Pulmonary artery endothelial cell (primary cell): ENCODE measurements at places on chromosomes 3 and 15. TPM values are rescaled to one million over a fixed set of nuclear protein-coding genes. Genes with fewer than 3 reads are reported as not detected.

NR2E3 gene
- total RNA-seq, result 0.11 TPM in 1 of 2 replicates, not detected in the other

EEF1AKMT4 gene
- 4.3 and 4.7 TPM in 2 replicates for total RNA-seq

SLC24A5 gene
- not detected in 2 replicates for total RNA-seq

TMEM207 gene
- total RNA-seq, result not detected in 2 replicates

KPNA1 gene
- total RNA-seq, result 40.7 and 55.4 TPM in 2 replicates

ITPKA gene
- total RNA-seq, result 0.46 and 2.8 TPM in 2 replicates

CHDH gene
- 0.07 and 0.25 TPM in 2 replicates for total RNA-seq

OXTR gene
- total RNA-seq, result 0.07 and 0.28 TPM in 2 replicates

DNA sequence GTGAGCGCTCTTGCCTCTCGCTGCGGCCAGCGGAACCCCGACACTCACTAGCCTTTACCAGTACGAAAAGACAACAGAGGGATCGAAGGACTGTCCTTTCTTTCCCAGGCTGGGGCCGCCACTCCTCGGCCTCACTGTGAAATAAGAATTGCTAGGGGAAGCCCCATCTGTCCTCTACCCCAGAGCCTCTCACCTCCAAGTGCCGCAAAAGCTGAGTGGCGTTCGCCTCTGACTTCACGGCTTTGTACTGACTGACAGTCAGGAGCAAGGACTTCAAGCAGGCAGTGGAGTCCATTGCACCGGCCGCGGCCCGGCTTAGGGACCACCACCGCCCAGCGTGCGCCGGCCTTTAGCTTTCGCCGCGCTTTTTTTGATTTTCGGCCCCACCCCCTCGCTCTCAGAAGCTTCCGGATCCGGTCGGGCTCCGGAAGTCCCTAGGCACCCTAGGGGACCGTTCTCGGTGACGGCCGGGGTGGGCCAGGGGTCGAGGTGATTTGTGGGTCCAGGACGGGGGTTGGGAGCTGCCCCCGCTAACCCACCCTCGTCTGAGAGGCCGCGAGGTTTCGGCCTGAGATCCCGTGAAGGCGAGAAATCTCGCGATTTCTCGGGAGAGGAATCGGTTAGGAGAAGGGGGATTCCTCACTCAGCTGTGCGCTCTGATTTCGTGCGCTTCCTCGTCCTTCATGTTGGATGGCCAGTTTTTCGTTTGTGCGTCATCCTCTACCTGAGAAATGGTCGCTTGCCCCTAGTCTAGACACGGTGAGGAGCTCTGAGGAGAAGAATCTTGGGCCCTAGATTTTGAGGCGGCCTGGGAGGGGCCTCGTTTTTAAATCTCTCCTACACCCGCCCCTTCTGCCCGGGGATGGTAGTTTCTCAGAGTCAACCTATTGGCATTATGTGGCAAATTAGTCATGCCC, at the start of the genes CIP2A and DZIP3:
TSS of gene CIP2A (minus strand) at position 358 of the 917 bp plus-strand sequence. CDS start at position 295, 63 bp downstream.
TSS of gene DZIP3 (plus strand) at position 642 of the 917 bp plus-strand sequence. CDS start 15,685 bp downstream, outside the sequence.
- peak; percentile 51 for DNase-seq

GRCh38 chr3:11543948-11544387, 99.7 kb downstream of the VGLL4 start:
- no peak for DNase-seq

GRCh38 chr3:28651159-28651558, 302.5 kb upstream of the AZI2 start:
- no peak for DNase-seq

- no peak for DNase-seq
Observed at GRCh38 chr3:14641346-14641745, 10.2 kb upstream of the CCDC174 start.

DNA sequence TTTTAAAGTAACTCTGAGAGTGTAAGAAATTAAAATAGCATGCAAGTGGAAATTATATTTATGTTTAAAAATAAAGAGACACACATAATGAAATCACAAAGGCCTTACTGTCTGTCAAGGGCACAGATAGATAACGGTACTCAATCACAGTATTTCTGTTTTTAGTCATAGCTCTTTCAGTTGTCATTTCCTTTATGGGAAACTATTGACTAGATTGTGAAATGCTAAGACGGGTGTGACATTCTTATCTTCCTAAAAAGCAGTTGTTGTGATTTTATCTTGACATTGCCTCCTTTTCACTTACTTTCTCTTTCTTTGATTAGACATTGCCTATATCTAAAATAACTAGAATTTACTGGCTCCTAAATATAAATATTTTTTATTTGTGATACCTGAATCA, 100.1 kb upstream of the PLSCR5 start:
- DNase-seq, result no peak

DNA sequence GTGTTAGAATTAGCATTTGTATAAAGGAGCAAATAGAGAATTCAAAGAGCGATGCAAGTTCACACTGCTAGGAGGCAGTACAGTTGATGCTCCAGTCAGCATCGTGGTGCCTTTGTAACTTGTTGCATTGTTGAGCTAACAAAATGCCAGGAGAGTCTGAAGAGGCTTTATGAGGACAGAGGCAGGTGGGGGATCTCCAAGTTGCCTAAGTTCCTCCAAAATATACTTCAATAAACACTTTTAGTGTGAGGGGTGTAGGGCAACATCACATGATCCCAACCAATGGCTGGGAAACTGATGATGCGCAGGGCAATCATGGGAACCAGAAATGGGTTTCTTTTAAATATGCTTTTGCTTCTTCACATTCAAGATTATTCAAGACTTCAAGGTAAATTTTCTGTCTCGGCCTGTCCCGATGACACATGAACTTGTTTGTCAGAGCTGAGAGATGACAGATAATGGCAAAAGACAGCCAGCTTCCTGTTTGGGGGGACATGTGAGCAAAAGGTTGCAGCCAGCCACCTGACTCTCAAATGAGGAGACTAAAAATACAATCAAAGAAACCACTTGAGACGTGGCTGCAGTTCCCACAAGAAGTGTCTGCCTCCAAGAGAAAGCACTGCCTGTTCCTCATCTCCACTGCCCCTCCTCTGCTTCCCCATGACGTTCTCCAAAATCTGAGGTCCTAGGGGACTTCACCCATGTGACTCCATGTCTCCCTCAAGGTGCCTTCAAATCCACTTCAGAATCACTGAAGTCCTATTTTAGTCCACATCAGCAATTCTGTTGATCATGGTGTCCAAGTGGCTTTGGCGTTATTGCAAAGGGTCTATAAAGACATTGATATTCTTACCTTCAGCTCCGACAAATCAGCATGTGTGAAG, 39.3 kb downstream of the KLHL6 start:
- no peak for DNase-seq

DNA sequence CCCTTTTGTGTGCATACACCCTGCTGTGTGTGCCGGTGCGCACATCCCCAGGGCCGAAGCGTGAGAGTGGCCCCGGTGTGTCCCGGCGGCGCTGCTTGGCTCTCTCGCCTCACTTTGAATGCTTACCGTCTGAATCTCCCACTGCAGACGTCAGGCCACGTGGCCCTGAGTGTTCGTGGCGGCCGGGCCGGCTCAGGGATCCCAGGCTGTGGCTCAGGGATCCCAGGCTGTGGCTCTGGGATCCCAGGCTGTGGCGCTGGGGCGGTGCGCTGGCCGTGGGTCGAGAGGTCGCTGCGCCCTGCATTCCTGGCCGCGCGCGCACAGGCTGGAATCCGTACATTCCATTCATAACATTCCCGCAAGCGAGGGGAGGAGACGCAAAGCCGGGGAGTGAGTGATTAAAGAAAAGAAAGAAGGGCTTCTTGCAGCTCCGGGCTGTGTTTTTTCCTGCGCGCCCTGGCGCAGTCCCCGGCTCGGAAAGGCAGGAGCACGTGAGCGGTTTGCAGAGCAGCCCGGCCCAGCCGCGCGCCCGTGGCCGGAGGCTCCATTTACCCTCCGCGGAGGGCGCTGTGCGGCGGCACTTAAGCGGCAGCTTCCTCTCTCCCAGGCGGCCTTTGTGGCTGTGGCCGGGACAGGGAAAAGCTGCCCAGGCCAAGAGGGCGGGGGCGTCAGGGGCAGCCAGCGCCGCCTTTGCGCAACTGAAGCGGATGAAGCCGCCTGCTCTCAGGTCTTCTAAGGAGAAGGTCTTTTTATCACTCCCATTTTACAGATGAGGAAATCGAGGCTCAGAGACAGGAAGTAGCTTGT, 87.0 kb upstream of the ALDH1L1 start:
- DNase-seq, result peak; percentile 84

DNA sequence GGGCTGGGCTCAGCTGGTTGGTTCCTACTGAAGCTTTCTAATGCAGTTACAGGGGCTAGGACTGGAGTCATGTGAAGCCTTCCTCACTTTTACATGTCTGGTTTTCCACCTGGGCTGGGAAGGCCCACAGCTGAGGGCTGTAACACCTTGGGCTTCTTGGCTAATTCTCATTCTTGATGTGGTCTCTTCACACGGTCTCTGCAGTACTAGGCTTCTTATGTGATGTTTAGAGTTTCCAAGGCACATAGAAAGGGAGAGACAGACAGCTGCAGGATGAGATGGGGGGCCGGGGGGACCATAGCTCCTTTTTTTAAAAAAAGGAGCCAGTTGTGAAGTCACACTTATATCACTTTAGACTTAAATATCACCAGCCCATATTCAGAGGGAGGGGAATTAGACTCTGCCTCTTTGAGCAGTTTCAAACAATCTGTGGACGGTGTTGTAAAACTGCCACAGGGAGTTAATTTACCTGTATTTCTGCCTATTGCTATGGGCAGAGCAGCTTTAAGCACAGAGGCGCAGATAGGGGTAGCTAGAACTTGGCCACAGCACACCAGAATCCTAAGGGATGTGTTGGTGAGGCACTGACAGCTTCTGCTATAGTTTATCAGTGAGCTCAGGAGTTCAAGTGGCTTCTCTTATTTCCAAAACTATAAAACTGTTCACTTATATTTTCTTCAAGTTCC, 46.7 kb downstream of the NKIRAS1 start:
- DNase-seq, result no peak

DNA sequence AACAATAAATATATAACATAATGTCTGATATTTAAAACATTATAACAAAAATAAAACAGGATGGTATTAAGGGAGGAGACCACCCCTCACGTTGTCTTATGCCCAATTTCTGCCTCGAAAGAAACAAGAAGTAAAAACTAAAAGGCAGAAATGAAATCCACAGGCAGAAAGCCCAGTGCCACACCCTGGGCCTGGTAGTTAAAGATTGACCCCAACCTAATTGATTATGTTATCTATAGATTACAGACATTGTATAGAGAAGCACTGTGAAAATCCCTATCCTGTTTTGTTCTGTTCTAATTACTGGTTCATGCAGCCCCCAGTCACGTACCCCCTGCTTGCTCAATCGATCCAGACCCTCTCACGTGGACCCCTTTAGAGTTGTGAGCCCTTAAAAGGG, 22.3 kb upstream of the ACP3 start:
- DNase-seq, result no peak

DNA sequence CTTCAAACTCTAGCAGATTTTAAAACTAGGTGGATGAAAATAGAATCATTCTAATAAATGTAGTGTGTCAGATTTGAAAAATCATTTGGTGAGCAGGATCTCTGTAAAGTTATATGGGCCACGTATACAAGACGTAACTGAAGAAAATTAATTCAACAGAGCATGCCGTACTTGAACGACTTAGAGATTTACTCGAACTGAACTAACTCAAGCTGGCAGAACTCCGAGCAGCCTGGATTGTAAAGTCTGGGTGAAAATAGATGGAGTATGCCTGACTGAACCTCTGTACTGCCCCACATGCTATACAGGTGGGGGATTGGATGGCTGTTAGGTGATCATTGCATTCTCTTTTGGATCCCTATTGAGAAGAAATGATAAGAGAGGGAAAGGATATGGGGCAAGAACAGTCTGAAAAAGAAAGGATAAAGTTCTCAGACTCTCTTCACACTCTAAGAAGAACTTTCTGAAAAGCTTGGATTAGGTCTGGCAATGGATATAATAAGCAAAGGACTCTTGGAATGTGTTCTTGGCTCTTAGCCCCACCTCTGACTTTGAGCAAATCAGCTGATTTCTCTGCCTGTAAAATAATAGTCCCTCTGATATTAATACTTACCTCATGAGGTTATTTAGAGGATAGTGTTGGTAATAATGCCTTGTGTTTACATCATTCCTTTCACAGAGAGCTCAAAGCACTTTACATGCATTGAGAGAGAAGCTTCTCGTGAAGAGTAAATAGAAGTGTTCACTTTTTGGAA, 147.5 kb downstream of the FILIP1L start:
- no peak for DNase-seq

DNA sequence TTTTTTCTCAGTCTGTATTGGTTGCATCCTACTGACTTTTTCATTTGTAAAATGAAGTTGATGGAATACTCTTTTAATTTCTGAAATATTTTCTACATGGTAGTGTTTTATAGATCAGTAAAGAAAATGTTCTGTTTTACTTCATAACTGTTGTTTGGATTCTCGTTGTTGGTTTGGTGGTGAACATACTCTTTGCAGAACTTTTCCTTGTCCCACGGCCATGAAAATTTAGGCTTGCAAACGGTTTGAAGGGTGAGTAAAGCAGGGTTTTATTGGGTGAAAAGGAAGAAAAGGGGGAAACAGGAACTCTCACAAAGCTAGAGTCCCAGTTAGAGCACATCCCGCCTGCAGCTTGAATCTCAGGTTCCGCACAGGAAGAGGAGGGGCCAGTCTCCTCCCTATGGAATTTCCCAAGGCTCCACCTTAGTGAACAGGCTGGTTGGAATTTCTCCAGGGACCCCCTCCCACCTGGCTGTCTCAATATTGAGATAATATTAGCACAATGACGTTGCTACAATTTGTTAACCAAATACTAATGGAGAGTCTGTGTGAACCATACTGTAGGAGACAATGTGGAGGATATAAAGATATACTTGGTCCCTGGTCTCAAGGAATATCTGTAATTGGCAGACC, 5.6 kb downstream of the PDCD6IP start:
- DNase-seq, result no peak

- no peak for DNase-seq
Observed at GRCh38 chr15:63351170-63351569, 30.5 kb downstream of the CA12 start.

DNA sequence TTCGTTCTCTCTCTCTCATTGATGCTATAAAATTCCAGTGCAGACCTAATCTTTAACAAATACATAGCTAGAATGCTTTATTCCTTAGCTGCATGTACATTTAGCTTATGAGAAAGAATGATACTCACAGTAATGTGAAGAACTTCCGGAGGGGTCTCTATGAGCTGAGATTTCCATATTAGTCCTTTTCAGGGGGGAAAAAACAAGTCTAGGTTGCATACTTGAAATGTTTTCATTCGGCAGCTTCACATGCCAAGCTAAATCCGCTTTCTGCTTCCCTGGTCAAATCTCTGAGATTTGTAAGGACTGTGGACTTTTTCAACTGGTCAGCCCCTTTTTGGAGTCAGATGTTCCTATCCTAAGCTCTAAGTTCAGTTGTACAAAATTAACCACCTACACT, 111.5 kb upstream of the COL8A1 start:
- DNase-seq, result no peak

DNA sequence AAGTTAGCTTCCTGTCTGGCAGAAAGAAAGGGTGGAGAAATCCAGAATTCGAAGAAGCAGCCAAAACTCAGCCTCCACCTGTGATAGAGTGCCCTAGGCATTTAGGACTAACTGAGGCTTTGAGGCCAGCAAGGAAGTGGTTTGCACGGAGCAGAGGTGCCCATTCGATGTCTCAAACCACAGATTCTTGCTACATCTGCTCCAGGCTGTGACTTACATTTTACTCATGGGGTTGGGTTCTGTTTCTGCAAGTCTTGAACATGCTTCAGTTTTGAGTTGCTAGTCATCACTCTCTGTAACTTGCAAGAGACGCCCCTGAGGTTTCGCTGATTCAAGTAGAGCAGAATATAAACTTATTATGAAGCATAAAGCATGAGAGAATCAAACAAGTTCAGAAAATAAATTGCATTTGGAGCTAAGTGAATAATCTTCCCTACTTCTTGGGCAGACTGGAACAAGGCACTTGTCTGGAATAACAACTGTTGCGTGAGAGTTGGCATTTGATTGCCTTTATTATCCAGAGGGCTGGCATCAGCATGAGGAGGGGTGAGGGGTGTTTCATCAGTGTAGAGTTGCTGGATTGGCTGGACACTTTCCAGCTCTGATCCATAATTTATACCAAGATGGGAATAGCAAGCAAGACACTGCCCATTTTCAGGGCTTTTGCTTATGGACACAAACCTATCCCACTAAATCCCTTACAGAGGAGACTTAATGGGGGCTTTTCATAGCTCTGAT, 256.5 kb downstream of the AGBL1 start:
- no peak for DNase-seq
